ENCODE measurements at places on chromosomes 7 and 10. TPM values are rescaled to one million over a fixed set of nuclear protein-coding genes. Genes with fewer than 3 reads are reported as not detected.

DNA sequence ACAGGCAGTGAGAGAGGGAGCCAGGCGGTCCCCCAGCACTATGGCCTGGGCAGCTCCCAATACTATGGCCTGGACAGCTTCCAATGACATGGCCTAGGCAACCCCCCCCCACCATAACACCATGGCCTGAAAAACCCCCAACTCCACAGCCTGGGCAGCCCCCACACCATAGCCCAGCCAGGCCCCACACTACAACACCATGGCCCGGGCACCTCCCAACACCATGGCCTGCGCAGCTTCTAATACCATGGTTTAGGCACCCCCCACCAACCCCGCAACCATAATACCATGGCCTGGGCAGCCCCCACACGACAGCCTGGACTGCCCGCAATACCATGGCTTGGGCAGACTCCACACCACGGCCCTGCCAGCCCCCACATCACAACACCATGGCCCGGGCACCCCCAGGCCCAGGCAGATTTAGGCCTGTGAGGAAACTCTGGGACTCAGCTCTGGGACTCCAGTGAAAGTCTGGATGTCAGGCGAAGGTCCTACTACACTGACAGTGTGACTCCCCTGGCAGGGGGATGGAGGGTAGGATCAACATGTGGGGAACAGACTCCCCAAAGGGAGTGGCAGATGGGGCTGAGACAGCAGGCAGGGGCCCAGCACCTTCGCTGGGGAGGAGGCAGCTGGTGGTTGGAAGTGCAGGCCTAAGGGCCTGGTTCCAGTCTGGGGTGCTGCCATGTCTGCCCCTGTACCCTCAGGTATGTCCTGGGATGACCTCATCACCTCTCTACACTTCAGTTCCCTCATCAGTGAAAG, 8.7 kb downstream of the CPXM2 start:
- DNase-seq: no peak

- no peak for DNase-seq
Observed at GRCh38 chr10:33015761-33016547, 57.9 kb upstream of the ITGB1 start.

GRCh38 chr7:106978425-106979420, 65.8 kb upstream of the PRKAR2B start:
- no peak for DNase-seq

DNA sequence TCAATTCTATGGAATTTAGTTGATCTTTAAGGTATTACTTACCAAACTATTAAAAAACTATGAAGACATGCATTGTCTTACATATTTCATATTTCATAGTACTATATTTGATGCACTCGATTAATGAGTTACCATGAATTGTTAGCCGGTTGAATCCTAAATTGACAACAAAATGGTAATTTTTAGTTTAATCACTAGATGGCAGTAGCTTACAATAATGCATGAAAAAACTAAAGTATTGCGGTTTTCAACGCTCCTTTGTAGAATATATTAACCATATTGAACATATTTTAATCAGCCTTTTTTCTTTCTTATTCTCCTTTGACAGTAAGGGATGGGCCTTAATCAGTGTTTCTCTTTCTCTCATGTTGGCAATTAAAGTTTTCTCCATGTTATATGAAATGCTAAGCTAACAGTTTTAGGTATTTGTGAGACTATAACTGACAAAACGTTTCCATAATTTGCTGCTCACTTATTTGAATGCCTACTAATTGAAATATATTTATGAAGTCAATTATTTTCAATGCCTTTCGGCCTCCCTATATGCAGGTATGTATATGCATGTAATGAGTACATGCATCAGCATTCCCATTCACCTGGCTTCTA, 48.5 kb upstream of the ARL4A start:
- DNase-seq: no peak

- DNase-seq: no peak
Observed at GRCh38 chr7:8998762-8999161, 565.4 kb downstream of the NXPH1 start.

GRCh38 chr10:110567201-110568054, at the start of gene SMC3:
SMC3 (plus strand) TSS chr10:110567695; CDS start chr10:110567817, 122 bp downstream.
- peak; percentile 94 for DNase-seq

DNA sequence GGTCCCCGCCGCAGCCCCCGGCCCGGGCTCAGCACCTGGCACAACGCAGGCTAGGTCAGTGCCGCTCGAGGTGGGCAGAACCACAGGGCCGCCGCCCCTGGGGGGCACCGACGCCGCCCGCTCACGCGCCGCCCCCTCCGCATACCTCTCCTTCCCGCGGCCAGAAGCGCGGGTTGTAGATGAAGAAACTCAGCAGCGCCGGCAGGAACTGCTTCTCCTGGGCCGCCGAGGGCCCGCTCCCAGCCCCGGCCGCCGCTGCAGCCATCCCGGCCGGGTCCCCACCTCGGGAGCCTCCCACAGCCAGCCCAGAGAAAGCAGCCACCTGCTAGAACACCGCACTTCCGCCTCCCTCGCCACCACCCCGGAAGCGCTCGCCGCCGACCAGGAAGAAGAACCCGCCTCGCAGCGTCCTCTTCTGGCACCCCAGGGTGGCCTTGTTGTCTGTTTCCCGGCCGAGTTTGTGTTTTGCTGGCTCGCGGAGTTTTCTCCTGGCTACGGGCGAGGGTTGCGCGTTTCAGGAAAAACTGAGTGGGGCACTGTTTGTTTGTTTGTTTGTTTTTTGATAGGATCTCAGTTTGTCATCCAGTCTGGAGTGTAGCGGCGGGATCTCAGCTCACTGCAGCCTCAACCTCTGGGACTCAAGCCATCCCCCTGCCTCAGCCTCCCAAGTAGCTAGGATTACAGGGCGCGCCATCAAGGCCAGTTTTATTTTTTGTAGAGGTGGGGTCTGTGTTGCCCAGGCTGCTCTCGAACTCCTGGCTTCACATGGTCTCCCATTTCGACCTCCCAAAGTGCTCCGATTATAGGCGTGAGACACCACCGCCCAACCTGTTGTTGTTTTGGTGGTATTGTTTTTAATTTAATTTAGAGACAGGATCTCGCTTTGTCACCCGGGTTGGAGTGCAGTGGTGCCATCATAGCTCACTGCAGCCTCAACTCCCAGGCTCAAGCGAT, 17.7 kb downstream of the OCM2 start:
- peak; percentile 74 for DNase-seq

- DNase-seq: no peak
Observed at GRCh38 chr7:36475381-36475780, 85.7 kb downstream of the ANLN start.

DNA sequence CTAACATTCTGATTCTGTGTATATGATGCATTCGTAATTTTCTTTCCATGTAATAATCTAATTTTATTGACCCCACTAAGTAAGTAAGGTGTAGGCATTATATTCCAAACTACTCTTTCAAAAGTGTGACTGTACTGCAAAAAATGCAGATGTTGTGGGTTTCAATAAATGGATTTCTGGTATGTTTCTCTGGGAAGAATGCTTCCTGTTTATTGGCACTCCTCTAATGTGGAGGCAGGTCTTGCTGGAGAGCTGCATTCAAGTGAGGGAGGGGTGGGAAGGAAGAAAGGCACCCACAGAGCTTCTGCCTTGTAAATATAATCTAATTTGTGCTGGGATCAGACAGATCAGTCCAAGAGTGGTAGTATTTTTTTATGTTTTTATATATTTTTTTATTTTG, 23.9 kb downstream of the ST7 start:
- DNase-seq: no peak

DNA sequence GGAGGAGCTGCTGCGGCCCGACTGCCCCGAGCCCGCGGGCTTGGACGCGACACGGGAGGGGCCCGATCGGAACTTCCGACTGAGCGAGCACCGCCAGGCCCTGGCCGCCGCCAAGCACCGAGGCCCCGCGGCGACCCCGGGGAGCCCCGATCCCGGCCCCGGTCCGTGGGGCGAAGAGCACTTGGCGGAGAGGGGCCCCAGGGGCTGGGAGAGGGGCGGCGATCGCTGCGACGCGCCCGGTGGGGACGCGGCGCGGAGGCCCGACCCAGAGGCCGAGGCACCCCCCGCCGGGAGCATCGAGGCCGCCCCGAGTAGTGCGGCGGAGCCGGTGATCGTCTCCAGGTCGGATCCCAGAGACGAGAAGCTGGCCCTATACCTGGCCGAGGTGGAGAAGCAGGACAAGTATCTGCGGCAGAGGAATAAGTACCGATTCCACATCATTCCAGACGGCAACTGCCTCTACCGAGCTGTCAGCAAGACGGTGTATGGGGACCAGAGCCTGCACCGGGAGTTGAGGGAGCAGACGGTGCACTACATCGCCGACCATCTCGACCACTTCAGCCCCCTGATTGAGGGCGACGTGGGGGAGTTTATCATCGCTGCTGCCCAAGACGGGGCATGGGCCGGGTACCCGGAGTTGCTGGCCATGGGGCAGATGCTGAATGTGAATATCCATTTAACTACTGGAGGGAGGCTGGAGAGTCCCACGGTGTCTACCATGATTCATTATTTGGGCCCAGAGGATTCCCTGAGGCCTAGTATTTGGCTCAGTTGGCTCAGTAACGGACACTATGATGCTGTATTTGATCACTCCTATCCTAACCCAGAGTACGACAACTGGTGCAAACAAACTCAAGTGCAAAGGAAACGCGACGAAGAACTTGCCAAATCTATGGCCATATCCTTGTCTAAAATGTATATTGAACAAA, 1.4 kb downstream of the OTUD1 start:
- no peak for DNase-seq

FZD8 gene
- 24.5 TPM for polyA plus RNA-seq

TRIM50 gene
- polyA plus RNA-seq: 0.57 TPM

NEUROG3 gene
- polyA plus RNA-seq: not detected

SCIN gene
- polyA plus RNA-seq: 0.80 TPM

FAM241B gene
- polyA plus RNA-seq: 0.27 TPM
